ENCODE measurements at places on chromosomes 3 and 15.

DNA sequence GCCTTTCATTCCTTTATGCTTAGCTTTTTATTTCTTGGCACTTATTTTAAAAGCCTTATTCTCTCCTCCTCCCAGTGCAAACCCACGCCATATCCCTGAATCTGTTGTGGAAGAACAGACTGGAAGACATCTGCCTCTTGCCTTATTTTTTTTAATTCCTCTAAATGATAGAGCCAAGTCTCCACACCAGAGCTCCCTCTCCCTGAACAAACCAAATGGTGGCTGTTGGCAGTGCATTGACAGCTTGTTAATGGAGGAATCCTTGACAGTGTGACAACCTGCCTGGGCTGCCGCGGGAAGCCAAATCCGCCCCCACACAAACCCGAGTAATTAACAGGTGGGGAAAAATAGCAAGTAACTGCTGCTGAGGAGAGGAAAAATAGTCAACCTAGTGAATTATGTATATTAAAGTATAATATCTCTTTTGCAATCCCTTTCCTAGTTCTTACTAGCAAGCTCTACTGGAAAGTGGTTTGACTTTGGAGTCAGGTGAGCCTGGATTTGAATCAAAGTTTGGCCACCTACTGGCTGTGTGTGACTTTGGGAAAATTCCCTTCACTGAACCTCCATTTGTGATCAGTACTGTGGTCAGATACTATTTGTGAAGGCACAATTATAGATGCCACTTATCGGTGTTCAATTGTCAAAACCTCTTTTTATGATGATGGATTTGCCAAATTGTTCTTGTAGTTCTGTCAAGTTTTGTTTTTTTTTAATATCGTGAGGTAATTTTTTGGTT, 589.6 kb downstream of the PDCD6IP start:
- no peak for DNase-seq

- DNase-seq, result no peak
Measured at GRCh38 chr15:60685346-60685937, 206.5 kb upstream of the ICE2 start.

- no peak for DNase-seq
Measured at GRCh38 chr3:174891524-174892203, 32.5 kb downstream of the NAALADL2 start.

DNA sequence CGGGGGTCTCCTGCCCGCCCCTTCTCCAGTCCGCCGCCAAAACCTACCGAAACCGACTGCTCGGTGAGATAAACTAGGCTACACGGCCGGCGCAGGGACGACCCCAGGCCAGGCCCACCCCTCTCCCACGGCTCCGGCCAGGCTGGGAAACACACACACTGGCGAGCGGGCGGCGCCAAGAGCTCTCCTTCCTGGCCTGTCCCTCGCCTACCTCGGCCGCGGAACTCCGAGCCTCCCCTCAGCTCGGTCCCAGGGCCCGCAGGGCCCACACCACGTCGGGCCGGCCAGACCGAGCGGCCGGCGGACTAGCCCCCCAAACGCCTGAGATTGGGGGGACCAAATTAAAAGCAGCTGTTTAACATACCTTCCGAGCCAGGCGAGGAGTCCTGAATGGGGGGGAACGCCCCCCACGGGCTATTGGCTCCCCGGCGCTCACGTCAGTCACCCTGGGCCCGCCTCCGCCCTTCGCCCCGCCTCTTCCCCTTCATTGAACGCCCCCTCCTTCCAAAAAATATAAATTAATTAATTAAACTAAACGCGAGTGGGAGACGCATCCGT, 4.0 kb upstream of the SIN3A start:
- peak; percentile 88 for DNase-seq

GRCh38 chr3:45715945-45716344, 26.7 kb downstream of the SACM1L start:
- no peak for DNase-seq

DNA sequence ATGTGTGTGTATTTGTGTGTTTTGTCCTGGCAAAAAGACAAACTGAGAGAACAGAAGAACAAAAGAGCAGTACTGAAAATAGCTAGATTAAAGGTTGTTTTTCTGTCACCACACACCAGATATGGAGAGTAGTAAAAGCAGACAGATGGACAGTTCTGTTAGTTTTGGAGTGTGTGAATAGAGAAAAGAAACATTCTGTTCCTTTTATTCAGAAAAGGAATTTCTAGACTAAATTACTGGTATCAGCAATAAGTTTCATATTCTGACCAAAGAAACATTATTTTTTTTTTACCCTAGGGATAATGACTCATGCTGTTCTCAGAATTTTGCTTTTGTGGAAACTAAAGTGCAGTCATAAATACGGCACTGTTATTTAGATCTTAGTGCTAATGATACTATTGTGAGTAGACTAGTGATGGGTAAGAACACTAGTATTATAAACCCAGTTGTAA, 32.9 kb downstream of the PIK3CA start:
- DNase-seq, result no peak

- DNase-seq, result peak; percentile 71
Measured at GRCh38 chr3:57078635-57079473, 18.4 kb downstream of the SPATA12 start.

- no peak for DNase-seq
Measured at GRCh38 chr15:70017801-70018200, 79.9 kb downstream of the TLE3 start.

GRCh38 chr3:132735589-132735988, 13.4 kb upstream of the NPHP3 start:
- no peak for DNase-seq
